ENCODE measurements at places on chromosomes 7 and 10.

DNA sequence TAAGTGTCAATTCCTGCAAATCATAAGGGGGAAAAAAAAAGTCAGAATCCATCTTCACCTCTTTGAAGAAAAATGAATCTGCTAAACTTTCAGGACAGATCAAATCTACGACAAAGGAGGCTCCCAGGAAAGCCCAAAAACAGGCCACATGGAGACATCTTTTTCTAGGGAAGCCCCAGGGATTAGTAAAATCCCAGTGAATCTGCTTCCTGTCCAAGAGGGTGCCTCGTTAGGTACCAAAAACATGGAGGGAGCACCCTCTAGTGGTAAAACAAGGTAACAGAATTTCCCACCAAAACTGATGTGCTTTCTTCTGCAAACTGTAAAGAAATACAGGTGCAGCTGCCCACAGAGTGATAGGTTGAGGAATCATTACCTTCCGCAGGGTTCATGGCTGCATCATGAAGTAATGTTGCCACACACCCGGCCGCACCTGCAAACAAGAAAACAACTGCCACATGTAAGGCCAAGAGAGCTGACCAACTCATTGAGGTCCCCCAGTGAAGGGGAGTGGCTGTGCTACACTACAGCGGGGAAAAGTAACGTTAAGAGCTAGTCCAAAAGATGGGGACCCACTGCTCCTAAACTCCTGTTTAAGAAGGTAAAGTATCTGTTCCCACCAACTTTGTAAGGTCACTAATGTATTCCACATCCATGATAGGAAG is 7.9 kb downstream of the SLC25A28 start:
- no peak for DNase-seq

DNA sequence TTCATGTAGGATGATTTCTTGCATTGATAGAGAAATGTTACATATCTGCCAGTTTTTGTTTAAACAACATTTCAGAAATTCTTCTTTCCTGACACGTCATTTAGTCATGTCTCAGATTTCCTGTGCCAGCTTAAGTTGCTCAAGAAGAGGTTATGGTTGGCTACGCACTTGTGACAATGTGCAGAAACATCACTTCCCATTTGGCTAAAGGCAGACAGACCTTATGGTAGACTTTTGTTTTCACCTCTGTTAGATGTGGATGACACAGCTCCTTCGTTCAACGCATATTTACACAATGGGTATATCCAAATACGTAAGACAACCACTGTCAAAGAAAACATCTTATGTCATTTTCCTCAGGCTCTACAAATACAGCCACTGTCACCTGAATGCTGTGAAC is 125.8 kb downstream of the DOCK4 start:
- no peak for DNase-seq

GRCh38 chr10:119378737-119379067 is 163.8 kb downstream of the RGS10 start:
- DNase-seq = no peak

GRCh38 chr7:147659036-147659995 is 931.2 kb upstream of the C7orf33 start:
- DNase-seq = no peak

All from T-helper 1 cell (primary cell).